ENCODE measurements at places on chromosomes 1 and 21.

DNA sequence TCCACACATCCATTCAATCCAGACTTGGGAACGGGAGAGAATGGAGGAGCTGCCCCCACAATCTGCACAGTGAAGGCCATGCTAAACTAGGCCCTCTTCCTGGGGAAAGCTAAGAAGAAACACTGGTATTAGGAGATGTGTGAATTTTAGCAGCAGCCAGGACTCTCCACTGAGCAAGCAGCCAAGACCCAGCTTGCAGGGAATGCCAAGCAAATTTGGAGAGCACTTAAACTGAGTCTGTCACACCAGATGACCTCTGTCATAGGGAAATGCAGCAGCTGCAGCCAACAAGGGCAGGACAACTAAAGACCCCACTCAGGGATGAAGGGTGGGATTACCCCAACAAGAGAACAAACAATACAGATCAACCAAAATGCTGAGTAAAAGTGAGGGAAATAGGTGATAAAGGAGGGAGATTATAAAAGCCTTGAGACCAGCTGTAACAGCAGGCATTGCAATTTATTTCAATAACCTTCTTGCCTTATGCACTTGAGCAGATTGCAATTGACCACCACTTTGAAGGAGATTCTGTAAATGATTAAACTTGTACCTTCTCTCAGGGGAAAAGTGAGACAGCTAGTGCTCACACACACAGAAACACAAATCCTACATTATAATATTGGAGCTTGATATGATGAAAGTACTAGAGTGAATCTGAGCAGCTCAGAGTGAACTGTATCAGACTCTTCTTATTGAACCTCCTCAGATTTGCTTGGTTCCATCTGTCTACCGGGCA is 2.5 kb upstream of the CLCA1 start:
- no peak for ATAC-seq

- no peak for ATAC-seq
Measured at GRCh38 chr1:84122780-84123382, 21.2 kb upstream of the PRKACB start.

DNA sequence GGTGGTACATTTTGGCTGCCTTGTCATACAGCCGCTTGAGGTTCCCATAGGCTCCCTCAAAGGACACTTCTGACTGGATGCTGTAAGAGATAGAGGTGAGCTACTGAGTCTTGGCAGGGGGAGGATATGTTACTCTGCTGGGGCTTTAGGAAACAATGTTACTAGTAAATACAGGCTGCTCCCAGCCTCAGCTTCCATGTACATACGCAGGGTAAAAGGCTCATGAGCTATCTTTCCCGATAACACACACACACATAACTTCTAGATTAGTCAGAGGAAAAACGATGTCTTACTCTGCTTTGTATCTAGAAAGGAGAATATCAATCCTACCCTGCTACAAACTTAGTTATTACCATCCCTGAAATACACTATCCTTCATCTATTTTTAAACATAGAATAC is 14.3 kb downstream of the SMG5 start:
- no peak for ATAC-seq

DNA sequence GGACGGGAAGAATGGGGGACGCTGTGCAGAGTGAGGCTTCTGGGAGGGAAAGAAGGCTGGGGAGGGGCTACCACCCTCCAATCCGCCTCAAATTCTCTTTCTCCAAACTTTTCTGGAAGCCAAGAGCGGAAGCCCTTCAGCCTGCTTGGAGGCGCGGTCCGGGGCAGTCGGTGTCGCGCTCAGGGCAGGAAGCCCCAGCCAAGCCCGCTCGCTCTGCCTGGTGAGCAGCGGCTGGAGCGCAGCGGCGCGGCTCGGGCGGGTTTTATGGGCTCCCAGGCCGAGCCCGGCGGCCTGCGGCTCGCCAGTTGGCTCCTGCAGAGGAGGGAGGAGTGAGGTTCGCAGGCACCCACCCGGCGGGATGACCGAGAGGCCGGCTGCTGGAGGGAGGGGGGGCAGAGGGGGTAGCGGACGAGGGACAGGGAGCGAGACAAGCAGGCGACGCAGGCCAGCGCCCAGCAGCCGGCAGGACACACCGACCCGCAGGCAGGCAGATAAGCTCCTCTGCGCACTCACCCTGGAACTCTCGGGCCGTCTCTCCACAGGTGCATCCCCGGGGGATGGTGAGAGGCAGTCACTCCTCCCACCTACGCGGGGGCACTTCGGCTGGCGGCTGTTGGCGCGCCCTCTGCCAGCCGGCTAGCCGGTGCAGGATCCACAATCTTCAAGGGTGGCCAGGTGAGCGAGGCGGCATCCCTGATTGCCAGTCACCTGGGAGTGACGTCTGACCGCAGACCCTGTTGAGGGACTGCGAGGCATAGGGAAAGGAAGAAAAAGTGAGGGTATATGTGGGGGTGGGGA is at the start of gene AVPR1B:
Gene AVPR1B (minus strand): TSS at position 238 of the 798 bp plus-strand sequence. CDS start 498 bp downstream, outside the sequence.
- peak; percentile 82 for ATAC-seq

GRCh38 chr1:66533804-66534740 is at the start of gene SGIP1:
Gene SGIP1, plus strand, starts transcription at chr1:66534153. Its CDS starts 206 bp downstream, at chr1:66534359.
- no peak for ATAC-seq

- no peak for ATAC-seq
Measured at GRCh38 chr1:94383966-94384408, 34.2 kb upstream of the ABCD3 start.

DNA sequence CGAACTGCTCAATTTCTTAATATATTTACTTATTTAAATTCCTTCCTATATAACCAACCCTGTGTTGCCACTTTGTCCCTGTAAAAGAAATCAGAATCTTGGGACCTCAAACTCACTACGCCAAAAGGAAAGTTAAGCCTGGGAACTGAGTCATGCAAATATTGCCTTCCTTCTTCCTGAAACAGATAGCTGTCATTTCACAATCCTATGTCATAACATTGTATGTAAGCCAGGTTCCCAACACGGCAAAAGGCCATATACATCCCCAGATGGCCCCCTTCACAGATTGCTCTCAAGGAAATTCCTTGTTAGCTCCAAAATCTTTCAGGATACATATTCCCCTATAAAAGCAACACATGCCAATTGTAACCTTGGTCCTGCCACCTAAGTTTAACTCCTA is 39.7 kb downstream of the C21orf91 start:
- ATAC-seq = no peak

DNA sequence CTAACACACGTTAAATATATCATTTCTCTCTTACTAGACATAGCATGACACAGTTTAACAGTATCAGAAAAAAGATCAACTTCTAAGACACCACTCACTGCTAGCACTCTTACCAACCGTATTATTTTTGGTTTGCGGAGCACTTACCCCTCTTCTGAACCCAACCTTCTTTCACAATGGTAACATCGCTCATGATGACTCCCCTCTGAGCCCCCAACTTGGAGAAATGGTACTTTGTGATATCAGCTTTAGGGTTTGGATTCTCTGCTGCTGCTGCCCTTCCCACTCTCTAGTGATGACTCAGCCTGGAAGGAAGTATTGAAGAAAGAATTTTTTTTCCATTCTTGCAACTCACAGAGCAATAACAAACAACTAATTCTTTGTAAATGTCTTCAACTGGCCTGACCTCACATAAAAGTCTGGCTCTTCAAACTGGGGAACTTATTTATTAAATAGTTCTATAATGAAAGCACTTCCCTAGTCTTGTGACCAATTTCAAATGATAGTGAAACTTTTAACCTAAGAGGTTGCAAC is 7.0 kb downstream of the AKT3 start:
- ATAC-seq = no peak

GRCh38 chr1:226494092-226494609 is 54.4 kb upstream of the STUM start:
- no peak for ATAC-seq

GRCh38 chr1:172351346-172351745 is 69.1 kb upstream of the C1orf105 start:
- no peak for ATAC-seq

- ATAC-seq = peak; percentile 18
Measured at GRCh38 chr1:3746389-3746829, 5.8 kb upstream of the CCDC27 start.

- no peak for ATAC-seq
Measured at GRCh38 chr1:116754198-116754977, at the start of gene CD2. Gene CD2, plus strand, starts transcription at chr1:116754430. Its CDS starts 63 bp downstream, at chr1:116754493.

DNA sequence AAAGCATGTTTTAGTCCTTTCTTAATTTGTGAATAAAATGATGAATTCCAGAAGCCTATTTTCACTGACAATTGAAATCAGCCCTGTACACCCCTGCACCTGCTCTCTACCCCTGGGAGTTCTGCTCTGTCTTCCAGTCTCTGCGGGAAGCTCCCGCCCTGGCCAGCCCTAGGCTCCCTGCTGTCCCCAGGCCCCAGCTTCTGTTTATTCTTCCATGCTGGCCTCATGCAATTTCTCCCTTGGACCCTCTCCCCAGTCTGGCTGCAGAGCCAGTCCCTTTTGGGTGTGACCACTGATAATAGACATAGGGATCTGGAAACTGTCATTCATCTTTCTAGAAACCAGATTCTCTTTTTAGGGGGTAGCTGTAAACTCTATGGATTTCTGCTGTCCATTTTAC is 258.6 kb downstream of the GRIK3 start:
- no peak for ATAC-seq

DNA sequence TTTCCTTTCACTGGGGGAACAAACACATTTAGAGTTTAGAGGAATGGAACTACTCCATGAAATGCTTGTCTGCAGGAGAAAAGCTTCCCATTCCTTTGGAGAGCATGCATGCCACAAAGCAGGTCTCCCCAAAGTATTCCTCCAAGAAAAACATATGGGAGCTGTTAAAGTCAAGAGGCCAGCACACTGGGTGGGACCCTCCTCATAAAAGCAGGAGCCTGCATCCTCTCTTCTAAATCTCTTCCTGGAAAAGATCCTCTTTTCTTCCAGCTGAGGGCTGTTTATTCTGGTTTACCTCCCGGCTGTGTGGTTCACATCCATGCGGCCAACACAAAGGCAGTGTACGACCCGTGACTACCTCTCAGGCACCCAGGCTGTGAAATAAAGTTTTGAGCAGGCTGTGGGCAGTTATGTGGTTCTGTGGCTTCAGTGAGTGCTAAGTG is 103.4 kb downstream of the TENT5C start:
- ATAC-seq = no peak

- peak; percentile 72 for ATAC-seq
Measured at GRCh38 chr1:159838715-159839114, 12.0 kb downstream of the SLAMF8 start.

DNA sequence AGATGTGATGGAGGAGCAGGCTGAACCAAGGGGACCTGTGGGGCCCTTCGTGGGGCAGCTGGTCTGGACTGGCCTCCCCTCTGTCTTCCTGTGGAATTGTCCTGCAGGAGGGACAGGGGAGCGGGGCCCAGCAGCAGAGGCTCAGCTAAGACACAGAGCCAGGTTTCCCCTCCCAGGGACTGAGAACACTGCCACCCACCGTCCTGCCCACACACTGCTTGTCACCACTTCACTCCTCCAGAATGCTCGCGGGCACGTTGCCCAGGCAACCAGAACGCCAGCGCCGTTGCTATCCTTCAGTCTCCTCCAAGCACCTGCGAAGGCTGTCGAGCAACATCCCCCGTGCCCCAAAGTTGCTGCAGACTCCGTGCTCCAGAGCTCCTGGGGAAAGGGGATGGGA is 46.4 kb downstream of the AJAP1 start:
- no peak for ATAC-seq

GRCh38 chr1:94736073-94736472 is 84.1 kb upstream of the SLC44A3 start:
- ATAC-seq = no peak

GRCh38 chr1:44842486-44842861 is 579 bp downstream of the PTCH2 start:
- ATAC-seq = peak; percentile 12

DNA sequence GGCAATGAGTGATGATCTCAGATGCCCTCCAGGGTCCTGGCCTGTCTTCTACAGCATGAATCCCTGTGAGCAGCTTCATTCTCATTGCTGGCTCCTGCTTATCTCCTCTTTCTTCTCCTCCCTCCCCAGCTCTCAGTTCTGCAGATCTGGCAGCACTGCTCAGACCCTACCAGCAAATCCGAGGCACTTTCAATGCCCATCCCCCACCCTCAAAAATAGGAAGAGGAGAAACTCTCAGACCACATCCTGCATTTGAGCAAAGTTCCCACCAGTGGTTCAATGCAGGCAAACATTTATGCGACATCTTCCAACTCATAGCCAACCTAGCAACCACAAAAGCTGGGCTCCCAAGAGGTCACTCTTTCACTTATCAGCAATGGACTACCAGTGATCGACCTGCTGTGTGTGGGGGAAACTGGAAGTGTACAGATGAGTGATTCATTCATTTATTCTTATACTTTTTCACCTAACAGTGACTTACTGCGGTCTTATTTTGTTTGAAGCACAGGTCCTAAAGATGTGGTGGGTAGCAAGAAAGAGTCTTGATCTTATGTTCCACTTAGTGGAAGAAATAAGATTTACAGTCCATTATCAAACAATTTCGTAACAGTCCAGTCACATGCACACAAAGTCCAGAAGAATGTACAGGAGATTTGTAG is 5.8 kb upstream of the CHI3L2 start:
- ATAC-seq = peak; percentile 79

GRCh38 chr1:217506878-217507277 is 124.0 kb downstream of the GPATCH2 start:
- no peak for ATAC-seq

GRCh38 chr1:116460783-116461376 is 87.8 kb downstream of the ATP1A1 start:
- no peak for ATAC-seq

- ATAC-seq = peak; percentile 84
Measured at GRCh38 chr1:234246638-234247116, 126.6 kb upstream of the COA6 start.

- ATAC-seq = no peak
Measured at GRCh38 chr21:16873176-16873575, 639.7 kb upstream of the CXADR start.

- ATAC-seq = no peak
Measured at GRCh38 chr1:198300451-198300850, 143.7 kb downstream of the NEK7 start.

All from stimulated activated memory B cell treated with anti-CD40 and anti-IgM and Interleukin-4, amounts not matched to agents 10 μg/mL and 1 μg/mL and 100 μg/mL, for 72 hours (primary cell).